Ammon's horn (tissue), 1 donor: ENCODE measurements at places on chromosomes 2 and 18.

DNA sequence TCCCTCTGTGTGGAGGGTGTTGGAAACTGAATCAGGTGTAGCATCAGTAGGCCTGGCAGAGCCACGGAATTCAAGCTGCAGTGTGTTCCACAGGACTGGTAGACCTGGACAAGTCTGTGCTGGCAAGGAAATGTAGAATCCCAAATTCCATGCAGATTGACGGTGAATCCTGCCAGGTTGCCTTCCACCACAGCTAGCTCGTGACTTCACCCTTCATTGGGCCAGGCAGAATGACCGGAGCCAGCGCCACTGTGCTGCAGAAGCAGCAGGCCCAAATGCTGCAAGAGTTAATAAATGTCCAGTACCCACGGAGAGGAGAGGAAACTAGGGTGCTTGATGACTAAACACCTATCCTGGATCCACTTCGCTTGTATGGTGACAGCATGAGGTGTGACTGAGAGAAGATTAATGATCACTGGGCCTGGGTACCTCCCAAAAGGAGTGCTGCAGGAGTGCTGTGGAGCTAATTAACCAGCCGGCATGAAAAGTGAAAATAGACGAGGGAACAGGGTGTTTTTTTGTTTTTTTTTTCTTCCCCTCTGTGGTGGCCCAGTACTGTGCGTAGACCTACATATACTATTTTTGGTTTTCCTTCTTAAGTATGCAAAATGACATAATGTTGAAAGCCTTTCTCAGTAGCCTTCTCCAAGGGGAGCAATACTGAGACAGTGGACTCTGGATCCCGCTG is 122.2 kb downstream of the TANC1 start:
- no peak for DNase-seq

DNA sequence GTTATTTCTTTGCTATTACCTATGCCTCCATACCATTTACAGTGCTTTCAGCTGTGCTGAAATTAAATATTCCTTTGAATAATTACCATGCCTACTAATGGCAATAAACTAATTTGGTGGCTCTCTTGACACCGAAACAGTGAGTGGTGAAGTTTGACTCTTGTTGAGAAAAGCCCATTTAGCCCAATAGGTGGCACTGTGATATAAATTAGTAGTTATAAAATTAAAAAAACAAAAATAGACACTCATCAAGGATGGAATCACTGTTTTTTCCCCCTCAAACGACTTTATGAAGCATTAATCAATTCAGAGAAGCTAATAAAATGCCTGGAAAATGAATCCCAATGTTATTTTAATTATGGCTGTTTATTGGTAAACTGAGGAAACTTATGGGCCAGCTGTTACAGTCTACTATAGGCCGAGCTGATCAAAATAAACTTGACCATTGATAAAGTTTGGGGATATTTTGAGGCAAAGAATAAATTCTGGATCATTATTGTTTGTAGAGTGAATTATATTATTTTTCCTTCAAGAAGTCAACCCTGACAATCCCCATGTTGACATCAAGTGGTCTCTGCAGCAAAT is 339.6 kb downstream of the TRIB2 start:
- peak; percentile 18 for DNase-seq

DNA sequence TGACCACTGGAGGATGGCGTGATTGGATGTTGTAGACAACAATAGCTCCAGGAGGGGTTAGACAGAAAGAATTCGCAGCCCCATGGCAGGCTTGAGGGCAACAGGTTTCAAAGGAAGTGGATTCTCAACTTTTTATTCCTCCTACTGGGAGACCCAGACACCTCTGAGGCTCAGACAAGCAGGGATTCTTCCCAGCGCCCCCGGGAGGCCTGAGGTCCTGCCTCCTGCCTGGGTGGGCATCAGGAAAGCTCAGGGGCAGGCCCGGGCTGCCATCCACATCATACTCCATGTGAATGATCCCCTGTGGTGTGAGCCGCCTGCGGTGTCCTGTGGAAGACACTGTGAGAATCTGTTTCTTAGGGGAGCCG is 203.5 kb downstream of the CYP26B1 start:
- DNase-seq: no peak

DNA sequence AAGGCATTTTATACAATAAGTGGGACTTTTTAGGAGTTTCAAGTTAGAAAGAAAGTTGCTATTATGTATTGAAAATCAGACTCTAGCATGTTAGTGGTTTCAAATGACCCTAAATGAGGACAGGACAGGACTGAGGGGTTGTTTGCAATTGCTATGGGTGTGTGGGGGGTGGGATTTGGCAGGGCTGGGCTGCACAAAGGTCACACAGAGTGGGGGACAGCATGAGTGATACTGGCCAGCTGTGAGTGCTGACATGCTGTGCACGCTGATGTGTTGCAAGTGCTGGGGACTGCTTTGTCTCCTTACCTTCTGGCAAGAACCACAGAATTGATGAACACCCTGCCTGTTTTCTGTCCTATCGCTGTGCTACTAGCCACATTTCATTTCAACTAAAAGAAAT is 29.8 kb downstream of the RNMT start:
- no peak for DNase-seq

GRCh38 chr18:67766930-67767329 is 250.4 kb upstream of the DSEL start:
- DNase-seq: no peak
